ENCODE measurements at places on chromosomes 5 and 9. TPM values are rescaled to one million over a fixed set of nuclear protein-coding genes. Genes with fewer than 3 reads are reported as not detected.

GRCh38 chr9:95447660-95448420, 68.9 kb downstream of the PTCH1 start:
- H3K4me1 ChIP-seq: no peaks in the 10 kb centered on the region
- no peak overlapping the region for H3K27ac ChIP-seq
- H3K27me3 ChIP-seq: no peaks in the 10 kb centered on the region
- H3K36me3 ChIP-seq: no peaks in the 10 kb centered on the region

DNA sequence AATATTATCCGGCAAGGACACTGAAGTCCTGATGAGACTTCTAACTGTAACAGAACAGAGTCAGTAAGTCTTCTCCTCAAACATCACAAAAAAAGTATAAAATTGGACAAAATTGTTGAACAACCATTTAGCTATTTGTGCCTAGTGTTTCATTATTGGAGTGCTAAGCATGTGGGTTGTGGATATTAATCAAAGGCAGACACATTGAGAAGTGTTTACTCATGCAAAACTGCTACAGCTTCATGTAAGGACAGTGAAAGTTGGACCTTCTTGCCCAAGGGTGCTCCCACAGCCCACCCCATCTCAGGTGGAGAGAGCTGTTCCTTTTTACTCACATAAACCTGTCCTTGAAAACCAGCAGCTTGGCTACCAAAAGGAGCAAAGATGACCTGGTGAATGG, 355.1 kb upstream of the DAB2 start:
- no peak overlapping the region for H3K27ac ChIP-seq
- no peak overlapping the region for H3K4me3 ChIP-seq
- no peaks in the 10 kb centered on the region for H3K36me3 ChIP-seq
- no peaks in the 10 kb centered on the region for H3K27me3 ChIP-seq

- DNase-seq: no peak
- no peaks in the 10 kb centered on the region for H3K36me3 ChIP-seq
- H3K4me1 ChIP-seq: peaks cover 4% of the 10 kb centered on the region
- H3K27ac ChIP-seq: no peak overlapping the region
- no peaks in the 10 kb centered on the region for H3K27me3 ChIP-seq
Measured at GRCh38 chr9:127846443-127847177, 7.8 kb downstream of the ENG start.

- H3K36me3 ChIP-seq: no peaks in the 10 kb centered on the region
- no peak overlapping the region for H3K27ac ChIP-seq
- H3K27me3 ChIP-seq: peaks cover 43% of the 10 kb centered on the region
- H3K4me1 ChIP-seq: no peaks in the 10 kb centered on the region
- DNase-seq: no peak
- H3K4me3 ChIP-seq: no peak overlapping the region
Measured at GRCh38 chr5:948472-949274, 56.0 kb downstream of the TRIP13 start.

Gene CAPSL
- not detected for polyA plus RNA-seq

Gene PPP2R2B
- 0.42 TPM for polyA plus RNA-seq

GRCh38 chr9:93205896-93206575, 22.1 kb downstream of the WNK2 start:
- no peak overlapping the region for H3K4me3 ChIP-seq
- H3K36me3 ChIP-seq: no peaks in the 10 kb centered on the region
- H3K27me3 ChIP-seq: no peaks in the 10 kb centered on the region
- no peaks in the 10 kb centered on the region for H3K4me1 ChIP-seq
- no peak overlapping the region for H3K27ac ChIP-seq

Gene TARS1
- polyA plus RNA-seq: 163 TPM

GRCh38 chr9:88037285-88037845, 63.0 kb upstream of the CDK20 start:
- no peak overlapping the region for H3K4me3 ChIP-seq
- H3K27me3 ChIP-seq: no peaks in the 10 kb centered on the region
- no peaks in the 10 kb centered on the region for H3K4me1 ChIP-seq
- no peak overlapping the region for H3K27ac ChIP-seq
- no peaks in the 10 kb centered on the region for H3K36me3 ChIP-seq

DNA sequence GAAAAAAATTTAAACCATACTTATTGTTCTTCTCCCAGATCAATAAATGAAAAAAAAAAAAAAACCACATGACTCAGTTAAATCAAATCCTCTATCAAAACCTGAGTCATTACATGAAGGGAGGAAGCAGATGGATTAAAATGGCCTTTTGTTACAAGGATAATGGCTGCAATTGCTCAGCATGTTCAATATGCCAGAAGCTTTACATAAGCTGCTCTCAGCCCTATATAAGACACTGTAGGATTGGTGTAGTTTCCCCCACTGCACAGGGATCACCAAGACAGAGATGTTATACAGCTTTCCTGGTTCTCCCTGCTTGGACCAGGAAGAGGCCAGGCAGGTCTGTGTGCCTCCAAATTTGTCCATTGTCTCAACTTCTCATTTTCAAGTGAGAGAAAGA, 101.6 kb upstream of the MAP1B start:
- H3K4me3 ChIP-seq: no peak overlapping the region
- H3K4me1 ChIP-seq: no peaks in the 10 kb centered on the region
- no peak overlapping the region for H3K27ac ChIP-seq
- DNase-seq: no peak
- no peaks in the 10 kb centered on the region for H3K27me3 ChIP-seq

Gene CD180
- polyA plus RNA-seq: not detected

DNA sequence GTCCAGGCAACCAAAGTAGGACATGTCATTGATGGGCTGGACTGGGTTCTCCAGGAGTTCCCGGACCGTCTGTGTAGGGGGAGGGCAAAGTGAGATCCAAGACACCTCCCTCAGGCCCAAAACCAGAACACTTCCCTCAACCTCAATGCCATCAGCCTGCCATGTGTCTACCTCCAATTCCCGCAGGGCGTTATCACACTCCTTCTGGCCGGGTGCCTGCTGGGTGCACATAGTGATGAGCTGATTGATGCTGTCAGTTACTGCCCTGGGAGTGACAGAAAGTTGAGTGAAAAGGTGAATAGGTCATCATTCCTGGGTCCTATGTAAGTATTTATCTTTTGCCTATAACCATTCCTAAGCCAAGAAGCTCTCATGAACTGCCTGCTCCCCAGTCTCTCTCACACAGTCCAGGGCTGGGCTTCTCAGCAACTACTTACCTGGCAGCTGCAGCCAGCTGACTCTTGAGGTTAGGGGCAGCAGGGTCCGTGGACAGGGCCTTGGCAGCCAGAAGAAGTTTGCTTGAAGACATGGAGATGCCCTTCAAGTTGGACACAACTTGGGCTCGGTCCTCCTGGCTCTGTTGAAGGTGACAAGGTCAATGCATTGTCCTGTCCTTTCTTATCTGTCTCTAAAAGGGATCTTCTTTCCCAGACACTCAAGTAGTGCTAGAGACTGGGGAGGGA, 21.0 kb downstream of the TLN1 start:
- H3K27me3 ChIP-seq: no peaks in the 10 kb centered on the region
- peaks cover 79% of the 10 kb centered on the region for H3K36me3 ChIP-seq
- no peak overlapping the region for H3K27ac ChIP-seq
- H3K4me3 ChIP-seq: no peak overlapping the region
- no peaks in the 10 kb centered on the region for H3K4me1 ChIP-seq

- H3K4me1 ChIP-seq: no peaks in the 10 kb centered on the region
- no peak overlapping the region for H3K27ac ChIP-seq
- no peak for DNase-seq
- H3K27me3 ChIP-seq: no peaks in the 10 kb centered on the region
- no peak overlapping the region for H3K4me3 ChIP-seq
Measured at GRCh38 chr5:147187099-147187540, 47.7 kb upstream of the STK32A start.

Gene SSBP2
- 14.6 TPM for polyA plus RNA-seq

Gene TMEM174
- polyA plus RNA-seq: not detected

Gene DEPDC1B
- polyA plus RNA-seq: 9.7 TPM

Gene LTC4S
- polyA plus RNA-seq: 0.30 TPM

DNA sequence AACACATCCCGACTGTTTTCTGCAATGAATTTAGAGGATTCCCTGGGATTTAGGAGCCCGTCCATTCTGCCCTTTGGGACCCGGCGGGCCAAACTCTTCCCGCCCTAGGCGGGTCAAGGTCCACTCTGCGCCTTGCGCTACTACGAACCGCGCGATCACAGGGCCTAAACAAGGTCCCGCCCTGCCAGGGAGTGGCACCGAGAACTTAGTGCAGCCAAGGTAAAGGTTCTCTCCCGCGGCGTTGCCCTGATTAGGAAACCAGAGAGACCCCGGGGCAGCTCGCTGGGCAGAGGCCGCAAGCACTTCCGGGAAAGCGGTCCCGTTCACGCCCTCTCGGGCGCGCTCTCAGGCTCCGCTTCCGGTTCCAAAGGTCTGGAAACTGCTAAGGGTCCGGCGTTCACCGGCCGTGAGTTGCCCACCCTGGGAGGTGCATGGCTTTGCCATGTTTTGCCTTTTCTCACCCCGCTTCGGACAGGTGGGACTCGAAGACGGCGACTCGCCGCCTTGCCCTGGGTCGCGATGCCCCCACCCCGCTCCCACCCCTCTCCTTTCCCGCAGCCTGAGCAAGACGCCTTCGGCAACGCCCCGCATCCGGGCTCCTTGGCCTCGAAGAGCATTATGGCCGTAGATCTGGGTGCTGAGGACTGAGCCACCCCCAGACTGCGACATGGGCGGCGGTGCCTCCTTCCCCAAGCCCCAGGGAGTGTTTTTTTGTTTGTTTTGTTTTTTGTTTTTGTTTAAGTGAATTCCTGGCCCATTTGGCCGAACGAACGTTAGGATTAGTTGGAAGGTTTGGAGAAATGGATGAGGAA, 23.4 kb downstream of the HNRNPK start:
- H3K4me3 ChIP-seq: peak overlapping the region; percentile 89
- H3K36me3 ChIP-seq: no peaks in the 10 kb centered on the region
- no peaks in the 10 kb centered on the region for H3K27me3 ChIP-seq
- peaks cover 15% of the 10 kb centered on the region for H3K4me1 ChIP-seq

DNA sequence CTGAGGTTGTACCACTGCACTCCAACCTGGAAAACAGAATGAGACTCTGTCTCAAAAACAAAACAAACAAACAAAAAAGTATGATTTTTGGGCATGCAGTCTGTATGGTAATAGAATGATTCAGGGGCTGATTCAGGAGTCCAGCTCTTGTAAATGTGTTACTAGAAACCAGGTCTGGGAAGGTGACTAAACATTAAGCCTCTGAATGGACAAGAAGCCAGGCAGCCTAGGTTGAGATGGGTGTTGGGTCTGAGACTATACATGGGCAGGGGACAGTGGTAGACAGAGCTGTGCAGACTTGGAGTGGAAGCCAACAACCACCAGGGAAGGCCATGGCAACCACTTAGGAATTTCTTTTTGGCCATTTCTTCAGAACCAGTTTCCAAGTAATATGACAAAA, 64.9 kb upstream of the TLE1 start:
- H3K27ac ChIP-seq: no peak overlapping the region
- H3K4me3 ChIP-seq: no peak overlapping the region
- H3K36me3 ChIP-seq: no peaks in the 10 kb centered on the region

- H3K4me1 ChIP-seq: peaks cover 30% of the 10 kb centered on the region
- H3K27me3 ChIP-seq: no peaks in the 10 kb centered on the region
- no peak overlapping the region for H3K4me3 ChIP-seq
- peaks cover 3% of the 10 kb centered on the region for H3K36me3 ChIP-seq
Measured at GRCh38 chr9:755454-756381, 85.8 kb upstream of the DMRT1 start.

DNA sequence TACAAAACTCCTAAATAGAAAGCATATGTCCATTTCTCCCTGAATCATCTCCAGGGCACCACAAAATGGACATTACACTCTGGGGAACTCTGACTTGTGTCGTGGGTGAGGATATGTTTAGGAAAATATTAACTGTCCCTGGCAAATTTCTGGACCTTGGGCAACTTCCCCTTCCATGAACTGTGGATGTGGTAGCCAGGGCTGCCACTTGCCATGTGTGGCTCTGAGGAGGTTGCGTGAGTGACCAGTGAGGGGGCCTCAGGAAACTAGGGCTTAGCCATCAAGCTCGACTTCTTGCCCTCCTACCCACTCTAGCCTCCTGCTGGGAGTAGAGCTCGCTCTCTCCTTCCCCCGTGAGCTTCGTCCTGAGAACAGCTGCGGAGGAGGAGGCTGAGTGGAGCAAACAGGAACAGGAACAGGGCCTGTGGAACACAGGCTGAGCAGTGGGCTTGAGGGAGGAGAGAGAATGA, 13.8 kb upstream of the STC2 start:
- no peak for DNase-seq
- no peak overlapping the region for H3K4me3 ChIP-seq
- no peaks in the 10 kb centered on the region for H3K4me1 ChIP-seq
- no peaks in the 10 kb centered on the region for H3K27me3 ChIP-seq

DNA sequence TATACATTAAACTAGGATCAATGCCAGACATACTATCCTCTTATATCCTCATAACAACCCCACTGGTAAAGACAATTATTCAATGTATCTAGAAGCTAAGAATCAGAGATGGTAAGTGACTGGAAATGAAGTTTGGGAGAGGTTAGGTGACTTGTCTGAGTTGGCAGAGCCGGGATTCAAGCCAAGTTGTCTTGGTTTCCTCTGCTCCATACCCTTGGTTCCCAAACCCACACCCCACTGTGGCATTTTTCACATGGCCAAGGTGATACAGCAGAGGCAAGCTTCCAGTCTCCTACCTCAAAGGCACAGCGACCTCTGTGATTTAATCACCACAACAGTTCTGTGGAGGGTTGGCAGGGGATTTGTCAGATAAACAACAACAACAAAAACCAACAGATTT, 34.7 kb upstream of the ADRB2 start:
- no peaks in the 10 kb centered on the region for H3K27me3 ChIP-seq
- no peaks in the 10 kb centered on the region for H3K36me3 ChIP-seq
- peak overlapping the region; percentile 98 for H3K27ac ChIP-seq
- H3K4me3 ChIP-seq: no peak overlapping the region

Gene RNF183
- not detected for polyA plus RNA-seq

- peaks cover 5% of the 10 kb centered on the region for H3K27me3 ChIP-seq
- no peak overlapping the region for H3K4me3 ChIP-seq
- peaks cover 7% of the 10 kb centered on the region for H3K4me1 ChIP-seq
Measured at GRCh38 chr9:32387256-32387655, 2.8 kb downstream of the ACO1 start.

- no peak overlapping the region for H3K27ac ChIP-seq
- H3K4me1 ChIP-seq: no peaks in the 10 kb centered on the region
- H3K4me3 ChIP-seq: no peak overlapping the region
Measured at GRCh38 chr5:107968998-107969397, 298.3 kb upstream of the EFNA5 start.

DNA sequence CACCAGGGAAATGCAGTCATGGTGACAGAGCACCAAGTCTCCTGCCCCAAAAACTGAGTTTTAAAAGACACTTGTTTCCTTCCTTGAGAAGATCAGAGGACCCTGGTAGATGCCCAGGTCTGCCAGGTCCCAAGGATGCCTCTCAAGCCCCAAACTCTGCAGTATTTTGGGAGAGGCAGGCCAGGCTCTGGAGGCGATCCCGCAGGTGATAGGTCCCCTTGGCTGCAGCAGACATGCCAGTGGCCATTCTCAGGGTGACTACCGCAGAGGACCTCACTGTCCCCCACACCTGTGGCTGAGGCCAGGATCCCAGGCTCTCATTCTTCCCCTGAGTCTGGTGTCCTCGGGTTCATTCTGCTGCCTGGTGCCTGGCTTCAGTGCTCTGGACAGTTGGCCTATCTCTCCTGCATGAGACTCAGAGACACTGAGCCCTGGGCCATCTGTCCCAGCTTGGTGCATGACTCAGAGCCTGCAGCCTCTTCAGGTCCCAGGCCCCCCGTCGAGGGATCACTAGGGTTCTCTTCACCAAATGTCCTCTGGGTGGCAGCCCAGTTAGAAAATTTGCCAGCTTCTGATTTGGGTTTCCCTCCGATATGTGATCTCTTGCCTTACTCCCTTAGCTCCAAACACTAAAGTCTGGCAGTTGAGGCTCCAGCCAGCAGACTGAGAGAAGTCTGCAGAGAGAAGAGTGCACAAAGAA, 59.7 kb upstream of the GARNL3 start:
- no peak overlapping the region for H3K27ac ChIP-seq
- peaks cover 37% of the 10 kb centered on the region for H3K27me3 ChIP-seq
- H3K4me1 ChIP-seq: no peaks in the 10 kb centered on the region
- H3K4me3 ChIP-seq: no peak overlapping the region
- DNase-seq: no peak
- no peaks in the 10 kb centered on the region for H3K36me3 ChIP-seq

Measured in keratinocyte (primary cell).